ENCODE measurements at places on chromosomes 11 and 22.
A peak's percentile ranks its signal among the peaks of the same experiment; 100 is the strongest.

DNA sequence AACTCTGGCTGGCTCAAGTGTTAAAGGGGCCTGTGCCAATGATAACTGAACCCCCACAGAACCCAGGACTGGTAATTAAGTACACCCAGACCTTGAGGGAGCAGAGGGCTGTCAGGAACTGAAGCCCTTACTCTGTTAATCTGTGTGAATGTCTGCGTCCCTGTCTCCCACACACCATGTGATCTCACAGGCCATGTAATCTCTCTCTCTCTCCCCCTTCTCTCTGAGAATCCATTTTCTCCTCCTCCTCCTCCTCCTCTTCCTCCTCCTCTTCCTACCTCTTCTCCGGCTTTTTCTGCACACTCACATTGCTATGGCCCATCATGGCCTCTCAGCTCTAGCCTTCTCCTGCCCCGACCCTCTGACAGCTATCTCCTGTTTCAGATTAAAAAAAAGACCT, 14.6 kb upstream of the IRAG1 start:
- no peak for DNase-seq

DNA sequence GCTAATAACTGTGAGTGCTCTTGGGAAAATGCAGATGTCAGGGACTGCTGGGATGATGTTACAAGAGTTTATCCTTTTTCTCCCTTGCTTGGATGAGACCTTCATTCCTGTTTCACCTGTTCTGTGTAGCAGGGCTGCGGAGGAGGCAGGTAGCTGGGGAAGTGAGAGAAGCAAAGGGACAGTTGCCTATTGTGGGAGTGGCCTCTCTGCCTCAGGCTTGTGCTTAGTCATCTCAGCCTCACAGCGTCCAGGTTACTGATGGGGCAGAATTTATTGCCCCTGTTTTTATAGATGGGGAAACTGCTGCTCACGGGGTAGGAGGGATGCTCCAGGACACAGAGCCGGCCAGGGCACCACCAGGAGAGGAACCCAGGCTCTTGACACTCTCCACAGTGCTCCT, 1.7 kb downstream of the STX3 start:
- no peak for DNase-seq

GRCh38 chr11:65952052-65952521, 6.8 kb downstream of the TSGA10IP start:
- no peak for DNase-seq

GRCh38 chr11:112826788-112827187, 134.4 kb upstream of the NCAM1 start:
- DNase-seq, result no peak

GRCh38 chr22:49561976-49562375, 265.7 kb downstream of the BRD1 start:
- DNase-seq, result no peak

DNA sequence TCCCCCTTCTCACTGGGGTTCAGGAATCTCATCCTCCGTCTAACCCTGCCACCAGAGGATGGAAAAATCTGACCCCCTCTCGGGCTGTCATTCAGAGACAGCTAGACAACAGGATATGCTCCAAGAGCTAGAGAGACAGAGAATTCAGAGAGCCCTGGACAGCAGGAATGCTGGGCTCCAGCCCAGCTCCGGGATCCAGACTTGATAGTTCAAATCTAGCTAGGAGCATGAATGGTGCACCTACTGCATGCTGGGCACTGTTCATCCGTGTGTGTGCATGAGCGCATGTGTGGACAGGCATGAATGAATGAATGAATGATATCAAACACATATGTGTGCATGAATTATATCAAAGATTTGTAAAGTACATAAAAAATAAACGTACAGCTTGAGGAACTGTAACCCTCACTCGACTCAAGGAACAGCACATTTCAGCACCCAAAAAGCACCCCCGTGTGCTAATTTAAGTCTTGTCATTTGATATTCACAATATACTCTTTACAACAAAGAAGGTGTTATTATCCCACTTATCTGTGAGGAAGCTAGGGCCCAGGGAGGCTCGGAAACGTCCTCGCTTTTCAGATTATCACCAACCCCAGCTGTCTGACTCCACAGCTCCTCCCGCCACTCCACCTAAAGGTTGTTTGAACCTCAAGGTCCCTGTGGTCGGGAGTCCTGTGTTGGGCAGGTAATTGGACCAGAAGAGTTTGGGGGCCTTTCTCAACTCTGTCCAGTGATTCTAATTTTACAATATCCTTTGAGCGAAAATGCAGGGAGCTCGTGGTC, 640 bp upstream of the VSIG10L2 start:
- DNase-seq, result no peak

- DNase-seq, result no peak
Measured at GRCh38 chr11:94815705-94816344, 47.7 kb downstream of the AMOTL1 start.

DNA sequence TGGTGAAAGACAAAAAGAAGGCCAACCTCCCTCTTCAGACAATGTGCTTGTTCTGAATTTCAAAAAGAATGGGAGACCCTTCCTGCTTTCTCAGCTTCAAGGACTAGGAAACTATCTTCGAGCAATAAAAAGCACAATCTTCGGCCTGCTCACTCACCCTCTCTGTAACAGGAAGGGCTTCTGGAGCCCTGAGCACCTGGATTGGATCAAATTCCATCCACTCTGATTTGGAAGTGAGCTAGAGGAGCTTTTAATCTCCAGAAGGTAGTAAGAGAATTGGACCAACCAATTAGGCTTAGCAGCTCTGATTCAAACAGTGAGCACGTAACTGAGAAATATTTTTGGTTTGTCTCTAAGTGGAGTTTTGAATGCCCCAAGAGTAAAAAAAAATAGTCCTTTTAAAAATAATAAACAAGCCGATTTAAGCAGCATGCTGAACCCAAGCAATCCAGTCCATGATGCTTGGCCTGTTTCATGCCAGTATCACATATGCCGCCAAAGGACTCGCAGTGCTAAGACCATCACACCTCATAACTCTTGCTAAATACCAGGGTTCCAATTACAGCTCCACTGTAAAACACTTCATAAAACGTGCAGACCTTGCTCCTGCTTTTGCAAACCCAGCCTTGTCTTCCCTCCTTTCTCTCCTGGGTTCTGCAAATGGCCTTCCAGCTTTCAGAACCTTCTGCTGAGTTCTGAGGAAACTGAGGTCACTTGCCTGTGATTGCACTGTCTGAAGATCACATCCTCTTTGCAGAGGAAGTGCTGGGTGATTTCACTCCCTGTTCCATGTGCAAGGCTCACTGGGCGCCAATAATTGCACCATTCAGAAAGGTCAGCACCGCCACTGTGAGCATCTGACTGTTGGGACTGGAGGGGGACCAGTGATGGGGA, 74.4 kb downstream of the SLC1A2 start:
- no peak for DNase-seq

- DNase-seq, result no peak
Measured at GRCh38 chr11:111730871-111731591, 35.2 kb downstream of the PPP2R1B start.

DNA sequence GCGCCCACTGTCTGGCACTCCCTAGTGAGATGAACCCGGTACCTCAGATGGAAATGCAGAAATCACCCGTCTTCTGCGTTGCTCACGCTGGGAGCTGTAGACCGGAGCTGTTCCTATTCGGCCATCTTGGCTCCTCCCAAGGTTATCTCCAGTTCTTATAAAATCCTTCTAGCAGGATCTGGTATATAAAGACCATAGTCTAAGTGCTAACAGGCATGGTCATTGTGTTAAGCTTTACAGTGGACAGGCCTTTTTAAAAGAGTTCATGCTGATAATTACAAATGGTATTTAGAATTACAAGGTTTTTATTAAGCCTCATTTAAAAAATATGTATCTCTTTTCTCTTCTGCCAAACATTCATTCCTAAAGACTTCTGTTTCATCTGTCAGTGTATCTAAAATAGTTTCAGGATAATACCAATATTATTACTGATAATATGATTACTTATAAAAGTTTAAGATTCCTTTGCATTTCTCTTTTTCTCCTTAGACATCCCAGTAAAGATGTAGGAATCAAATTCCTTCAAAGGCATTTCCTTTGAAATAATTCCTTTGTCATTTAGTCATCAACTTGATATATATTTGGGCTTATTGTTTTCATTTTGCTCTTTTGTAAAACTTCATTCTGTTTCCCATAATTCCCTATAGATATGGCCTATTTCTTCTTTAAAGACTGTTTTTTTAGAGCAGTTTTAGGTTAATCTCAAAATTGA, 20.7 kb downstream of the DDX10 start:
- DNase-seq, result no peak

DNA sequence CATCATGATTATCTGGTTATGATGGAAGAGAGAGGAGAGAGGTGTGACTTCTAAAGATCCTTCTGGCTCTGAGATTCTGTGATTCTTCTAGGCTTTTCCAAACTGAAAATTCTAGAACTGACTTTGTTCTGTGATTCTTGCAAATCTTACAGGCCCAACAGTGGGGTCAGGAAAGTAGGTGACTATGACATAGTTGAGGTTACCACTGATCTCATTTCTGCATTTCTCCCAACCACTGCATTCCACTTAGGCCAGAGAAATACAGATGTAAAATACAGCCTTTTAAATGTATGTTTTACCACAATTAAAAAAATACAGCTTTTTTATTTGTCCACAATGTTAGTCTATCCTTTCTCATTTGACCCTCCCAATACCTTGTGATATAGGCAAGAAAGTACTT, 83.7 kb downstream of the STIM1 start:
- DNase-seq, result no peak

- no peak for DNase-seq
Measured at GRCh38 chr11:47051217-47051616, 114.7 kb downstream of the CSTPP1 start.

DNA sequence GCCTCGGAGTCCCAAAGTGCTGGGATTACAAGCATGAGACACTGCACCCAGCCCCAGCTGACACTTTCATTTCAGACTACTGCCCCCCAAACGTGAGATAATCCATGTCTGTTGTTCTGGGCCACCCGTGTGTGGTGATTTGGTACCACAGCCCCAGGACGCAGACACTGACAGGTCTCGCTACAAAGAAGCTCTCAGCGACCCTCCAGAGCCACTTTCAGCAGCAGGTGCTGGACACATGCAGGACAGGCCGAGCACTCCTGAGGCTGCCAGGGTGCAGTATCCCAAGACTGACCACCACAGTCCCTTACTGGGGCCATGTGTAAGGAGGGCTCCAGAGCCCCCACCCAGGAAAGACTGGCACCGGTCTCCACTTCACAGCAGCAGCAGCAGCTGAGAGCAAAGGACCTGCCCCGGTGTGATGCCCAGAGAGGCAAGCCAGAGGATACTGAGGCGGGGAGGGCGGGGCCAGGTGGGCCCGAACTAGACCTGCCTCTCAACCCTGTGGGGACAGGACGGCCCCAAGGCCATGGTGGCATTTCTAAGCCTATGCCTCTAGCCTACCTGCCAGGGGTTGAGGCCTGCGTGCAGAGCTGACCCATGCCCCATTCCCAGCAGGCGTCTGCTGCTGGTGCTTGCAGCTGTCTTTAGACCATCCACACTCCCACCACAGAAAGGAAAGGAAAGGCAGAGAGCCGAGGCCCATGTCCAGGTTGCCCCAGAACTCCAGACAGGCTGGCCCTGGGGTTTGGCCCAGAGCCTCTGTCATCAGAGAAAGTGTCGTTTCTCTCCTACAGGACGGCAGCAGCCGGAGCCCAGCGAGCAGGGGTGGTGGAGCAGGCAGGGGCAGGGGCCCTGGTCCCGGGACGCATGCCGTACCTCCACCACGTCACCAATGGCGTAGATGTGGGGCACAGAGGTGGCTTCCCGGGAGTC, 28.0 kb upstream of the GNB1L start:
- peak; percentile 76 for DNase-seq

DNA sequence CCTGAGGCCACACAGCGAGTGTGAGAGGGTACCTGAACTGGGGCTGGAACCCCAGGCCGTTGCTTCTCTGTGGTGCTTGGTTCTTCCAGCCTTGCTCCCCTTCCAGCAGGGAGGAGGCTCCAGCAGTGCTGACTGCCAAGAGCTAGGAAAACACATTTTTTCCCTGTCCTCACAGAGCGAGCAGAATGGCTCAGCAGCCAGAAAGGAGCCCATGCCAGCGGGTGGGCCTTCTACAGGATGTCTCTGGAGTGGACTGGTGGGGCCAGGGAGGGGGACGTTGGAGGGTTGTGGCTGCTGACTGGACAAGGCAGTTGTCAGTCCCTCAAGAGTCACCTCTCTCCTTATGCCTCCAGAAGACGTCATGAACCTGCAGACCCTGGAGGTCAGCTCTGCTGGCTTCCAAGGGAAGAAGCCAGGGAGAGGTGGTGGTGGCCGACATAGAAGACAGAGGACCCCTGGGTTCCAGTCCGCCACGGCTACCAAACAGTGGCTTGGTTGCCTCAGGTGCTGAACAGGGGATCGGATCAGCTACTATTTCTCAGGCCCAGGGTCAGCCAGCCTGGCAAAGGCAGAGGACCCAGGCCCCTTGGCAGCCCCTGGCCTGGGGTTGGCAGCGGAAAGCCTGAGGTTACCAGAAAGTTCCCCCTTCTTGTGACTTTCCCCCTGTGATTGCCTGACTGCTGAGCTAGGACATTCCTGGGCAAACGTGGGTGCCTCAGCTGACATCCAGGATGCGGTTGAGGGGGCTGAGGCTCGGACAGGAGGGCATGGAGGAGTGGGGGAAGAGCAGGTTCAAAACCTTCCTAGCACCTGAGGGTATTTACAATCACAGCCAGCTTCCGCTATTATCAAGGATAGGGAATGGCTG, 3.7 kb downstream of the MAFF start:
- no peak for DNase-seq

DNA sequence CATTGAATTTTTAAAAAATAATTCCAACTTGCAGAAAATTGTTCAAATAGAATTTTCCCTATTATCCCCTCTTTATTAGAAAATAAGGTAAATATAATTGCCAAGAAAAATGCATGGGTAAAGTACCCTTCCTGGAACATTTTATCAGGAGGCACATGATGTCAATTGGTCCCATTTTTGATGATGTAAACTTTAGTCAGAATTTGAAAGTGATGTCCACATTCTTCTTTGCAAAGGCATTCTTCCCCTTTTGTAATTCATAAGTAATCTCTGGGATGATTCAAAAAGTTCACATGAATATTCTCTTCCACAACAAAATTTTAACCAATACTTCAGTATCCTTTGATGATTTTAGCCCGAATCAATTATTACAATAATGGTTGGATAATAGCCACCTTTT, 86.9 kb upstream of the ANO3 start:
- no peak for DNase-seq

GRCh38 chr11:833849-834311, 1.1 kb downstream of the CD151 start:
- DNase-seq, result no peak

DNA sequence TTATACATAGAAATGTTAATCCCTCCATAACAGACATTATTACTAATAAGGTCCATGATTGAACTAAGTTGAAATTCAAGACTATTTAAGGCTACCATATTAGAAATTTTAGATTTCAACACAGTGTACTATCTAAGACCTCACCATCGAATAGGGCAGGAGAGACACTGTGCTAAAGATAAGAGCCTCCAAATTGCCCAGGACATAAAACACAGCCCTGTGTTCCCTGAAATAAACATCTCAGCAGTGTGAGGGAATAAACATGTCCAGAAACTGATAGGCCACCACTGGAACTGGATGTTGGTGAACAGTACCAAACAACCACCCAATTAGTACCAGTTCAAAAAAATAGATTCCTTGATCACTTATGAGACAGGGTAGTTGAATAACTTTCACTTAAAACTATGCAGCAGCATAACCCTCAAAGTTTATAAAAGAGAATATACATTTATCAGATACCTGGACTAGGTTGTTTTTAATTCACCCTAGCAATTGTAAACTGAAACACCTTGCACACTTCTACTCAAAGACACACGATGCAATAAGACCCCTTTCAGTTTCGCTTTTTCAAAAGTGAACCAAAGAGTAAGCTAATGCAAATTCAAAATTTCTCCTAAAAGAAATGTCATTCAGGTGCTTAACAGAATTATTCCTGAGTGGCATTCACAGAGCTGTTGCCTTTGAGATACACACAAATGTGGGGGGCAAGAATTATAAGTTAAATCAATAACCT, 34.3 kb downstream of the USP28 start:
- DNase-seq, result no peak

Data from chondrocyte (in vitro differentiated cells).